Activated naive CD4-positive, alpha-beta T cell treated with anti-CD3 and anti-CD28 coated beads, Interleukin-2, amount 50 U/mL, for 72 hours (primary cell): ENCODE measurements at places on chromosomes 2 and 18.

DNA sequence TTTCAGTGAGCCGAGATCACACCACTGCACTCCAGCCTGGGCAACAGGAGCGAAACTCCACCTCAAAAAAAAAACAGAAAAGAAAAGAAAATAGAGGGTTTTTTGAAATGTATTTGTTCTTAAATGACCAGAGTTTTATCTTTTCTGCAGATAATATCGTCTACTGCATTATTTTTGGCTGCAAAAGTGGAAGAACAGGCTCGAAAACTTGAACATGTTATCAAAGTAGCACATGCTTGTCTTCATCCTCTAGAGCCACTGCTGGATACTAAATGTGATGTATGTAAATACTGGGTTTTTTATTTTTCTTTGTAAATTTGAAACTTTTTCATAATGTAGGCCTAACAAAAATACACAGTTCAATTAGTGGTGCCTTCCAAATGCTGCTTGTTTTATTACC lies 18.1 kb downstream of the CCNT2 start:
- no peak for DNase-seq

DNA sequence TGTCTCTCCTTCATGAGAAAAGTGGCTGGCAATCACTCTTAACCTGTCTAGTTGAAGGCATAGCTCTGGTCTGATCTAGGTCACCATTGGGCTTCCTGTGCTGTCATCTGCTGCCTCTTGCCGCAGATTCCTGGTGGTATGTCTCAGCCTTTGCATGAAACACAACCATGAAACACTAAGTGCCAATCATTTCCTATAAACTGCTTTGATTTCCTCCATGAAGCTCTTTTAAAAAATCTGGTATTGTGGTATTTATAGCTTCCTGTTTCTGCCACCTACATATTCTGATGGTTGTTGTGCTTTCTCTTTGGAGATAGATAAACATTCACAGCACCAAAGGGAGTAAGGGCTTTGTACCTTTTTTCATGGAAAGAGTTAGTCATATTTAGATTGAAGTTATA lies 120.0 kb upstream of the EPC2 start:
- peak; percentile 69 for DNase-seq

GRCh38 chr18:53117851-53118250 lies 777.9 kb downstream of the DCC start:
- no peak for DNase-seq

- no peak for DNase-seq
Observed at GRCh38 chr2:1132328-1132969, 181.8 kb downstream of the SNTG2 start.
